Left lobe of liver (tissue), 2 donors: ENCODE measurements at places on chromosomes 5 and 9. TPM values are rescaled to one million over a fixed set of nuclear protein-coding genes. Genes with fewer than 3 reads are reported as not detected.

- no peak for DNase-seq
Observed at GRCh38 chr9:101465326-101465915, 29.8 kb upstream of the ALDOB start.

DNA sequence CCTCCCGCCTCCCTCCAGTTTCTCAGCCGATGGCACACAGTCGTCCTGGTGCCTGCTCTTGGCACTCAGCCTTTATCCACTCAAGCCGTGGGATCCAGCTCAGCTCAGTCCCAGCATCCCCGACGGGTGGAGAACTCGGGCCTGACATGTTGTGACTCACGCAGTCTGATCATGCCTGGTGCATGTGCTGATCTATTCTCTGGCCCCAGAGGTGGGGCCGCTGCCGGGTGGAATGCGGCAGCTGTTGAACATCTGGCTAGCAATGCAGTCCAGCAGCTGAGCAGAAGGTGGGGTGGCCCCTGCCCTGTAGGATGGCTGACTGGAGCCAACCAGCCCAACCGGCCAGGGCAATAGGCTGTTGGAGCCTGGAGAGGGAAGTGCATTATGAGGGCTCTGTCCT, 1.7 kb upstream of the AIF1L start:
- no peak for DNase-seq

DNA sequence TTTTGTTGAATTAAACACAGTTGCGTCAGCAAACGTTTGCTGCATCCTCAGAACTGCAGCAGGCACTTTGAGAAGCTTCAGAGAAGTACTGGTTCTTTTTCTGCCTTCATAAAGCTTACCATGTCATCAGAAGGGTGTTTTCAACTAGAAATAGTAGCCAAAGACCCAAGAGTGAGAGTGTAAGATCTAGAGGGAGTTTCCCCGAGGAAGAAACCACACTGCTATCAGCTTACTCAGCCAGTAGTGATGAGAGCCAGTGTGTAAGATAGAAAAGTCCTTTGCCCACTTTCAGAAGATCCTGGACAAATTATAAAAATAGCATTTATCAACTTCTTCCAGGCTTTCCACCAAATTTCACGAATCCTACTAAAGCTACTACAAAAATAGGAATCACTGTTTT, 154.5 kb downstream of the PAPPA start:
- no peak for DNase-seq

GRCh38 chr9:116774421-116775180, 87.5 kb downstream of the TRIM32 start:
- no peak for DNase-seq

ZNF608 gene
- total RNA-seq: 5.0 TPM

SHC3 gene
- 0.10 TPM for total RNA-seq

ZNF366 gene
- total RNA-seq: 1.7 TPM

SLC46A2 gene
- total RNA-seq: not detected
